T-cell (primary cell): ENCODE measurements at places on chromosomes 11 and 22.
A peak's percentile ranks its signal among the peaks of the same experiment; 100 is the strongest.

DNA sequence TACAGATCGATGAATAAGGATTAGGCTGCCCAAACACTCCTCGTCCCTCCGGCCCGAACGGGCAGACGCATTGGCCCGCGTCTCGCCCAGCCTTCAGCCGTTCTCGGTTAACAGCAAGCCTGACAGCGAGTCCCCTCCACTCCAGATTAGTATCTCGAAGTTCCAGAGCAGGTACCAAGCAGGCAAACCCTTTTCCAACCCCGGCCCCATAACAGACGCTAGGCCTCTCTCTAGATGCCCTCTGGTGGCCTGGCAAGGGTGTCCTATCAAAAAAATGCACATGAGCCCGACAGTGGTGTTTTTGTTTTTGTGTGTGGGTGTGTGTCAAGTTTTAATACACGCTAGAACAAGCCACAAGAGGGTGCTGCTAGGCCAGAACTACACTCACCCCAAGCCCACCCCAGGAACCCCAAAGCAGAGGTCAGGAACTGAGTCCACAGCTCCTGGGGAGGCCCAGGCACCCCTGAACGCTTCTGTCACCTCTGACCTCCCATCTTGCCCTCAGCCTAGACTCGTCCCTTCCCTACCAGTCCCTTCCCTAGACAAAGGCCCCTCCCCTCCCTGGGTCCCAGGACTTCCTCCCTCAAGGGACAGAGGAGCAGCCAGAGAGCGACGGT is 658 bp upstream of the ARFGAP2 start:
- peaks cover 7% of the 10 kb centered on the region for H3K27me3 ChIP-seq
- H3K4me3 ChIP-seq: peak overlapping the region; percentile 81
- H3K36me3 ChIP-seq: peaks cover 25% of the 10 kb centered on the region
- peak overlapping the region; percentile 98 for H3K27ac ChIP-seq
- peak; percentile 74 for DNase-seq
- H3K4me1 ChIP-seq: peaks cover 16% of the 10 kb centered on the region

DNA sequence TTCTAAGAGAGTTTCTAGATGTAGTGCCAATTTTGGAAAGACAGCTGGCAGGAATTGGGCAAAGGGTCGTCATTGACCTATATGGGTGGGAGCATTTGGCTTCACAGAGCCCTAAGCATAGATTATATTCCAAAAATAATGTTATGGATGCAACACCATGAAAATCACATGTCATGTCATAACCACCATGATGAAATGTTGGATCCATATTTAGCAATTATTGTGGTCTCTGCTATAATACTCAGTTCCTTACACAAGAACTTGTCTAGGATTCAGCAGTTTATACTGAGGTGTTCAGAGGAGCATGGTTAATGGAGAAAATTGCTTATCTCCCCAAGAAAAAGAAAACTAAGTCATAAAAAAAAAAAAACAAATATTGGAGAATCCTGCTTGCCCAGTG is 31.6 kb downstream of the NTM start:
- no peaks in the 10 kb centered on the region for H3K36me3 ChIP-seq
- H3K4me3 ChIP-seq: no peak overlapping the region
- no peaks in the 10 kb centered on the region for H3K27me3 ChIP-seq
- no peaks in the 10 kb centered on the region for H3K4me1 ChIP-seq
- no peak for DNase-seq
- H3K27ac ChIP-seq: no peak overlapping the region

- DNase-seq: no peak
- no peaks in the 10 kb centered on the region for H3K36me3 ChIP-seq
- peaks cover 7% of the 10 kb centered on the region for H3K27me3 ChIP-seq
These were observed 1.9 kb upstream of the OR9Q2 start for GRCh38 chr11:58186938-58187337.

DNA sequence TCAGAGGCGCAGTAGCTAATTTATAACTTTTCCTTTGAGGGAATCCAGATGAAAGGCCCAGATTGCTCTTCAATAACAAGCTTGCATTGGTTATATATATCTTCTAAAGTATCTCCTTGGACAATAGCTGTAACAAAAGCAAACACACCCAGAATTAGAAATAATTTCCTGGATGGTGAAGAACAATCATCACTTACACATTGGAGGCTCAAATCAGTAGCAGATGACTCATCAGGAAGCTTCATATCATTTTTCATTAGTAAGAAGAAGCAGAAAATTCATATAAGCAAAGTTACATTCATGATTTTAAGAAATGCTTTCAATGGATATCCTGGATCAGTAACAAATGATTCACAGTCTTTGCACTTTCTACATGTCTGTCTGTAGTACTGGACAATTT is 173.6 kb upstream of the CCDC90B start:
- no peaks in the 10 kb centered on the region for H3K36me3 ChIP-seq
- H3K27me3 ChIP-seq: no peaks in the 10 kb centered on the region
- DNase-seq: no peak
- H3K27ac ChIP-seq: no peak overlapping the region
- no peak overlapping the region for H3K4me3 ChIP-seq

DNA sequence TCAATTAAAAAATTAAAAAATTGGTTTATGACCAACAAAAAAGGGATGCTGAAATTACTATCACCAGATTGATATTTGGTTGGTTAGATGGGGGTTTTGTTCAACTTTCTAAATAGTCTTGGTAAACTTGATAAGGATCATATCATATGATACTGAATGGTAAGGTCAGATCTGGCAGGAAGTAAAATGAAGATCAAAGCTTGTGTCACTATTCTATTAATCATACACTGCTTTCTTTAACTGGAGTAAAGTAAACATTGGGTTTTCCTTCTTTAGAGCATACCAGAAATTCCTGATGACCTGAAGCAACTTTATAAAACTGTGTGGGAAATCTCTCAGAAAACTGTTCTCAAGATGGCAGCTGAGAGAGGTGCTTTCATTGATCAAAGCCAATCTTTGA is 40.2 kb downstream of the RRM1 start:
- no peak overlapping the region for H3K27ac ChIP-seq
- H3K36me3 ChIP-seq: peaks cover 60% of the 10 kb centered on the region
- DNase-seq: no peak
- H3K4me1 ChIP-seq: no peaks in the 10 kb centered on the region
- no peaks in the 10 kb centered on the region for H3K27me3 ChIP-seq

- DNase-seq: no peak
- H3K36me3 ChIP-seq: no peaks in the 10 kb centered on the region
- H3K4me3 ChIP-seq: peak overlapping the region; percentile 67
- H3K27me3 ChIP-seq: peaks cover 34% of the 10 kb centered on the region
These were observed 1.7 kb downstream of the ABTB2 start for GRCh38 chr11:34356130-34356529.

DNA sequence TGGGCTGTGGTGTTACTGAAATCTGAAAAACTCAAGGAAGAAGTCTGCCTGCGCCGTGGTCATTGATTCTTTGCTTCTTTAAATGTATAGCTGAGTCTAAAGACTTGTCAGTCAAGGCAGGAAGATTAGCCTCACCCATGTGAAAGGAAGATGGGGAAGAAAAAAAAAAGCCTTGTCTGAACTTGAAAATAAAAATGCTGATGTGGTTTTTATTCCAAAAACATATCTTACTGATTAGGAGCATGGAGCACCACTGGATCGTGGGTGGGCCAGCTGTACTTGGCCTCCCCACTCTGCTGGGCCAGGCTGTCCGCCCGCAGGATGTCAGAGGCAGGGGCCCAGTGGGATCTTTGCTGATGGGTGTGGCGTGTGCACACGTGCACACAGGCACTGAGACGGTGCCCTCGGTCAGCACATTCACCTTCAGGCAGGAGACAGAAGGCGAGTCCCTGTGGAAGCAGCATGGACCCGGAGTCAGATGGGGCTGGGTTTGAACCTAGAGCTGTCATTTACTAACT is 111.9 kb downstream of the WNT7B start:
- no peak for DNase-seq
- no peak overlapping the region for H3K4me3 ChIP-seq
- peaks cover 63% of the 10 kb centered on the region for H3K27me3 ChIP-seq
- no peak overlapping the region for H3K27ac ChIP-seq
- no peaks in the 10 kb centered on the region for H3K36me3 ChIP-seq
- H3K4me1 ChIP-seq: peaks cover 3% of the 10 kb centered on the region

DNA sequence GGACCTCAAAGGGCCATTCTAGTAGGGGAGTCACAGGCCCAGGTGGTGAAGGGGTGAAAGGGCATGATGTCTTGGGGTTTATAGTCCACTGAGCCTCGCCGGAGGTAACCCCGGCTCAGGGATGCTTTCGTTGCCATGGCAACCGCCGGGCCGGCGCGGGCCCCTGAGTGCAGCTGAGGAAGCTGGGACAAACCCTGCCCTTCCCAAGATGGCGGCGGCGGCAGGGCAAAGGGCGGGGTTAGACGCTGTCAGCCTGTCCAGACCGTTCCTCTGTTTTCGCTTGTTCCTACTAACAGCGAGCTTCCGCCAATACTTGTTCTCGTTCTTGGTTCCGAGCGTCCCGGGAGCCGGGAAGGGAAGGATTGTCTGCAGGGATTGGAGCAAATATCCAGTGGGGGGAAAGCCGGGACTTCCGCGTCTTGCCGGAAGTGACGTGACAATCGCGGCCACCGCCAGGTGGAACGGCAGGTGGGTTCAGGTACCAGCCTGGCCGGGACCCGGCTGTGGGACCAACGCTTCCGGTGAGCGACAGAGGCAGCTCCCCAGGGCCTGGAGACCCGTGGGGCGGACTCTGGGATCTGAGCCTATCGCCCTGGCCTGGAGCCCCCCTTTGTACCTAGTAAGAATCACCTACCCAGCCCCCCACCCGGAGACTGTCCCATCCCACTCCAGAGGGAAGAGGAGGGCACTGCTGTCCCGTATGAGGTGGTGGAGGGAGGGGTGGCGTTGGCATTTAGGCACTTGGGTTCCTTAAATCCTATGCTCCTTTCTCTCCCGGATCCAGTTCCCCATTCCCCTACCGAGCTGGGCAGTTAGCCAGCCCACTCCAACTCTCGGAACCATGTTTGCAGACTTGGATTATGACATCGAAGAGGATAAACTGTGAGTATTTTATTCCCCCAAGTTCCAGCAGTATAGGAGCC is at the start of gene PICK1:
Gene PICK1, plus strand, starts transcription at position 436 of the 923 bp plus-strand sequence. Its CDS starts 406 bp downstream, at position 842.
- peaks cover 15% of the 10 kb centered on the region for H3K27me3 ChIP-seq
- peak; percentile 85 for DNase-seq
- H3K36me3 ChIP-seq: peaks cover 2% of the 10 kb centered on the region
- H3K4me1 ChIP-seq: peaks cover 26% of the 10 kb centered on the region

- H3K36me3 ChIP-seq: peaks cover 23% of the 10 kb centered on the region
- H3K27me3 ChIP-seq: no peaks in the 10 kb centered on the region
- peaks cover 53% of the 10 kb centered on the region for H3K4me1 ChIP-seq
- DNase-seq: no peak
These were observed 12.0 kb downstream of the RELA start for GRCh38 chr11:65650547-65651338.

DNA sequence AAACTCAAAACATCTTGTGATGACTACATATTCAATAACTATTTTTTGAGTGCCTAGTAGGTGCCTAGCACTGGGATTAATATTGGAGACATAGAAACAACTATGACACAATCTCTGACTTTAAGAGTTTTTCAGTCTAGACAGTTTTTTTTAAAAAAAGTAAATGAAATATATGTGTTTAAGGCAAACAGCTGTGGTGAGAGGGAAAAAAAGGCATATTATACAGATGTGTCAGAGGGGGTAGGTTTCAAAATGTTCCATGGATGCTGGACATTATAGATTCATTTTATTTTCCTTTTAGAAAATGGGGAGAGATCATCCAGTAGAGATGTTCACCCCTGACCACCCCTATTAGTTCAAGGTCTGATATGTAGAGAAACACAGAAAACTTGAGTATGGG is 90.8 kb downstream of the LUZP2 start:
- H3K4me1 ChIP-seq: no peaks in the 10 kb centered on the region
- no peaks in the 10 kb centered on the region for H3K27me3 ChIP-seq
- no peaks in the 10 kb centered on the region for H3K36me3 ChIP-seq
- no peak for DNase-seq
- H3K27ac ChIP-seq: no peak overlapping the region

DNA sequence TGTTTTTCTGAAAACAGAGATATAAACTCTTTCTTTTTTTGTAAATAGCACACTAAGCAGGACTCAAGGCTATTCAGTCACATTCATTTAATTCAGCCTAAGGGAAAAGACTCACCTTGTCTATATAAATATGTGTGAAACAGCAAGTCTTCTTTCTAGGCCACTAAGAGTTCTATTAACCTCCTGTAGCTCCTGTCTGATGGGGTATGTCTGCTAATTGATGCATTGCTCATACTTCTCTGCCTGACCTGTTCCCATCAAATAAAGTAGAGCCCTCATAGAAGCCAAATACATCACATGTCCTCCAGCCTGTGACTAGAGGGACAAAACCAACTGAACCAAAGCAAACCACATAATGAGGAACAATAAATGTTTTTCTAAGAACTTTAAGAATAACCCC is 68.2 kb downstream of the MSANTD4 start:
- no peak overlapping the region for H3K27ac ChIP-seq
- no peaks in the 10 kb centered on the region for H3K27me3 ChIP-seq
- H3K4me1 ChIP-seq: no peaks in the 10 kb centered on the region
- H3K36me3 ChIP-seq: no peaks in the 10 kb centered on the region

- peaks cover 41% of the 10 kb centered on the region for H3K36me3 ChIP-seq
- peaks cover 25% of the 10 kb centered on the region for H3K4me1 ChIP-seq
- H3K4me3 ChIP-seq: no peak overlapping the region
- H3K27ac ChIP-seq: no peak overlapping the region
- DNase-seq: no peak
These were observed 3.8 kb downstream of the COA4 start for GRCh38 chr11:73872749-73873357.

- no peak overlapping the region for H3K4me3 ChIP-seq
- no peak overlapping the region for H3K27ac ChIP-seq
- H3K4me1 ChIP-seq: no peaks in the 10 kb centered on the region
- H3K27me3 ChIP-seq: peaks cover 3% of the 10 kb centered on the region
- no peaks in the 10 kb centered on the region for H3K36me3 ChIP-seq
These were observed 30.7 kb upstream of the TH start for GRCh38 chr11:2202071-2202899.

DNA sequence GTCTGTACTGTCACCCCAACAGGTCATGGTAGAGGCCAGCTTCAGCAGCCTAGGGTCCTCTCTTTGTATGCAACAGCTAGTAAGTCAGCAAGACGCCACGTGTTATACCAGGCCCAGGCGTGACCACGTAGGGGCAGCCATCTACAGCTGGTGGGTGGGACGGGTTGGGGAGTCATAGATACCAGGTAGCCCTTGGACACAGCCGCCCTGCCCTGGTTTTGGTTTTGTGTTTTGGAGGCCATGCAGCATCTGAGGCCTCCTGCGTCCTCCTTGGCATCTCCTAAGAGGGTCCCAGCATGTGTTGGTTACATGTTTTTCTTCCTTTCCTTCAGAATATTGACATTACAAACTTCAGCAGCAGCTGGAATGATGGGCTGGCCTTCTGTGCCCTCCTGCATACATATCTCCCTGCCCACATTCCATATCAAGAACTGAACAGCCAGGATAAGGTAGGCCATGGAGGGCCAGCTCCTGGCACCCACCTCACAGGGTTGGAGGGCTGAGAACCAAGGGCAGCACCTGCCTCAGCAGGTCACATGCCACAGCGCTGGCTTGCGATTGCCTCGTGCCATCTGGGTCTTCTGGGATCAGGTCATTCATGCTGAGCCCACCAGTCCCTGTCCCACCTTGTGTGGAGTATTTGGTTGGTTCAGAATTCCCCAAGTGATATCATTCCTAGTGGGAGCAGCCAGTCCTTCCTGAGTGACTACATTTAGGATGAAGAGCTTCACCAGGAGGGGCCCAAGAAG is 16.0 kb upstream of the ADORA2A start:
- no peak overlapping the region for H3K4me3 ChIP-seq
- no peaks in the 10 kb centered on the region for H3K27me3 ChIP-seq
- peaks cover 12% of the 10 kb centered on the region for H3K4me1 ChIP-seq
- peaks cover 30% of the 10 kb centered on the region for H3K36me3 ChIP-seq

GRCh38 chr11:93236741-93237675 is 39.2 kb upstream of the SLC36A4 start:
- no peak overlapping the region for H3K27ac ChIP-seq
- H3K4me1 ChIP-seq: no peaks in the 10 kb centered on the region
- no peak for DNase-seq
- no peaks in the 10 kb centered on the region for H3K27me3 ChIP-seq

GRCh38 chr11:119505071-119505470 is 82.1 kb upstream of the THY1 start:
- H3K4me1 ChIP-seq: no peaks in the 10 kb centered on the region
- H3K4me3 ChIP-seq: no peak overlapping the region
- no peaks in the 10 kb centered on the region for H3K27me3 ChIP-seq
- H3K36me3 ChIP-seq: no peaks in the 10 kb centered on the region
